ENCODE measurements at places on chromosomes 6 and 20.

GRCh38 chr6:162711376-162711775 lies 16.2 kb downstream of the PRKN start:
- no peak for DNase-seq

DNA sequence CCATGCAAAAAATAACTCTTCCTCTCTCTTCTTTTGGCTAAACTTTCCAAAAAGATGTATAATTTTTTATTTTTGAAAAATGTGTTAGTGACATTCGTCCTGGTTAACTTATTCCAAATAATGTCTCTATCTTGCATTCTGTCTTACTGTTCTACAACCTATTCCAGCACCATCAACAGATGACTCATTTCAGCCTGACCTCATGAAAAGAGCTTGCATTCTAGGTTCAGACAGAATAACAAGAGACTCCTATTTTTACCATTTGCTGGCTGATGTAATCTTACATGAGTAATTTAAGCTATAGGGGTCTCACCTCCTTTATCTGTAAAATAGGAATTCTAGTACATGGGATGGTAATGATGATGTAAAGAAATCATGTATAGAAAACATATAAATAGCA lies 109.0 kb downstream of the FUT9 start:
- DNase-seq: no peak

GRCh38 chr6:45922728-45923351 lies 92.8 kb downstream of the CLIC5 start:
- peak; percentile 66 for DNase-seq

DNA sequence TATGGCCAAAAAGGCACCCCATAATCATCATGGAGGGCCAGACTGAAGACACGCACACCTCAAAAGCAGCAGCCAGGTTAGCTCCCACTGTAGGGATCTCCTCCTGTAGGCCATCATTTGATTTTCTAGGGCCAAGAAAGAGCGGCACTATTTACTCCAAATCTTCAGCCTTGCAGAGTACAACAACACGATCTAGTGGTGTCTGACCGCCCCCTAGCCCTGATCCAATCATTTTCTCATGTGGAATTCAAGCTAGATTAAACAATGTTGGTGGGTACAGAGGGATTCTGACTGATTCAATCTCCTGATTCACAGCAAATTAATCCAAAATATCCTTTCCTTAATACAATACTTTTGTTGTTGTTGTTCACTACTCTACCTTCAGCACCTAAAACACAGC lies 12.5 kb downstream of the GNAS-AS1 start:
- no peak for DNase-seq

DNA sequence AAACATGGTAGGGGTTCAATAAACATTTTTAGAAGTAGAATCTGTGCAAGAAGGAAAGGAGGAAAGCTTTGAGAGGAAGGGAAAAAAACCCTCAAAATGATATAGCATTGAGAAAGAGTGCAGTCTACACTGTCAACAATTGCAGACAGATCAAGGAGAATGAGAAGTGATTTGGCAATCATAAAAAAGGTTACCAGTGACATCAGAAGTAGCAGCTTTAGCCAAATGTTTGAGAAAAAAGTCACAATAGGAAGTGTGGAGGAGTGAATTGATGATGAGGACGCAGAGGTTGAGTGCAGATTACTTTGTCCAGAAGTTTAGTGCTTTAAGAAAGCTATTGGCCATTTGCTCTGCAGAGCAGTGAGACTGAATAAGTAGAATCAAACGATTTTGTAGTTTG lies 155.0 kb downstream of the GJA1 start:
- DNase-seq: no peak

DNA sequence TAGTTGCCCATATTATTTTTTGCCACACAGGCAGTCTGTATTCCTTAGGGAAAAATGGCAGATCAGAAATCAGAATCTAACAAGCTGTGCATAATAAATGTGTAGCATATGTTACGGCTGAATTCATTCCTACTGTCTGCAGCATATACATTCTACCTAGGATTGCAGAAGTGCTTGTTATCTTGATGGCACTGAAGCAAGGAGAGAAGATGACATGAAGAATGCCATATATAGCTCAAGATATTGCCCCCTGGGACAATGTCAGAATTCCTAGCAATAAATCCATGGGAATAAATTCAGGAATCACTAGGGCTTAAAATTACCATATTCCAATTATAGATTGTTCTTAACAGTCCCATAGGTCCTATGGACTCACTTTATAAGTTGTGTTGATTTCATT lies 293.0 kb upstream of the CNR1 start:
- DNase-seq: no peak

- DNase-seq: no peak
Measured at GRCh38 chr6:157030755-157031154, 253.6 kb downstream of the ARID1B start.

DNA sequence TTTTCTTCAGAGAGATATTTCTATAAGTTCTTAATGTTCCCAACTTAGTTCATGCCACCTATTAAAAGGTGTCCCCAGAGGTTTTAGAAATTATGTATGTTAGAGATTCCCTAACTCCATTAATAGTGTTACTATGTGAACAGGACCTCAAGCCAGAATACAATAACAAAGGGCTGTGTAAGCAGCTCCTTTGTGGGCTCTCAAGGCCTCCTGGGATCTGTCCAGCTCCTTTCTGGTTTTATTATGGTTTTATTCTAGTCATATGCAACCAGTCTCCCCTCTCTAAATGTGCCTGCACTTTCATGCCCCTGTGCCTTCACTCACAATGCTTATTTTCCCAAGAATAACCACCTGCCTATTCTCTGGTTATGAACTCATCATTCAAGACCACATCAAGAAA lies 22.7 kb downstream of the NRSN1 start:
- DNase-seq: no peak

DNA sequence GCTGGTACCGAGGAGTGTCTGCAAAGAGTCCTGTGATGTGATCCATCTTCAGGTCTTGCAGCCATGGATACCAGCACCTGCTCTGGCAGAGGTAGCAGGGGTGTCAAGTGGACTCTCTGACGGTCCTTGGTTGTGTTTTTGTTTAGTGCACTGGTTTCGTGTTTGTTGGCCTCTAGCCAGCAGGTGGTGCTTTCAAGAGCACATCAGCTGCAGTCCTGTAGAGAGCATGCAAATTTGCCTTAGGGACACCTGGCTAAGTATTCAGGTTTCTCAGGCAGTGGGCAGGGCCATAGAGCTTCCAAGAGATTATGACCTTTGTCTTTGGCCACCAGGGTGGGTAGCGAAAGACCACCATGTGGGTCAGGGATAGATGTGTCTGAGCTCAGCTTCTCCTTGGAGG lies 14.5 kb upstream of the RGS17 start:
- DNase-seq: no peak

DNA sequence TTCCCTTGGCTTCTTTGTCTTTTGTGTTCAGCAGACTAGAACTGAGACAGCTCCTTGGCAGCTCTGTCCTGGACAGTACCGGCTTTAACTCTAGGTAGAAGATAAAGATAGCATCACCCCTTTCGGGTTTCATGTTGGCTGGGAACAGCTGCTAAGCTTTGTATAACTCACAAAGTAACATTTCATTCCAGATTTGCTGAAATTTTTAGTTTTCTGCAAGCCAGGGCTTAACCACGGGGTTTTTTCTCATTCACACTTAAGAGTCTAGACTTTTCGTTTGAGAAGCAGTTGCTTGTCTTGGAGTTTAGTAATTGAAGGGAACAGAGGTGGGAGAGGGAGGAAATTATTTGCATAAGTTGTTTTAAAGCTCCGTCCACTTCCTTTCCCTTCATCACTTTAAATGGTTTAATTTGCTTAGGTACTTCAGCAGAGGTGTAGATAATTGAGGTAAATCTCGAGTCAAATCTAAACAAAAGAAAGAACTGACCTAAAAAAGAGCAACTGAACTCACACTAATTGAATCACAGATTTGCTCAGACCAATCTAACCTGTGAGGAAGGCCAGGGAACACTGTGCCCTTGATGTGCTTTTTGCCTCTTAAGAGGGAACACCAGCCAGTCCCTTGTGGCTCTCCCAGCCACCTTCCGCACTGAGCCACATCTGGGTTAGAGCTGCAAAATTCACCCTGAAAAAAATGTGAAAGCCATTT lies 48.3 kb downstream of the RREB1 start:
- no peak for DNase-seq

GRCh38 chr6:90444160-90444714 lies 142.6 kb downstream of the MAP3K7 start:
- no peak for DNase-seq

DNA sequence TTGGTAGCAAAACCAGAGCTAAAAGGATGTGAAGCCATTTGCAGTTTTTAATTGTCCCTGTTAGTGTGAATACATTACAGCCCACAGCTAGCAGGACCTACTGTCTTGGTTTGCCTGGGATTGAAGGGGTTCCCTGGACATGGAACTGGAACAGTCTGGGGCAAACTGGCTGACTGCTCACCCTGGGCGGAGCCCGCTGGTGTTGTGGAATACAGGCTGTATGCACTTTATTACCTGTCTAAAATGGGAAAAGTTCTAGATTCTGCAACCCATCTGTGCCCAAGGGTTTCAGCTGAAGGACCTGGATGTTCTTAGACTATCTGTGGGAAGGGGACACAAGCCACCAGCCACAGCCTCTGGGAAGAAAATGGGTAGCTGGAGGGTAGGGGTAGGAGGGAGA lies 12.2 kb upstream of the CDKN1A start:
- no peak for DNase-seq

GRCh38 chr20:51446230-51446629 lies 96.3 kb downstream of the NFATC2 start:
- no peak for DNase-seq

- no peak for DNase-seq
Measured at GRCh38 chr6:113352029-113352801, 504.9 kb upstream of the MARCKS start.

DNA sequence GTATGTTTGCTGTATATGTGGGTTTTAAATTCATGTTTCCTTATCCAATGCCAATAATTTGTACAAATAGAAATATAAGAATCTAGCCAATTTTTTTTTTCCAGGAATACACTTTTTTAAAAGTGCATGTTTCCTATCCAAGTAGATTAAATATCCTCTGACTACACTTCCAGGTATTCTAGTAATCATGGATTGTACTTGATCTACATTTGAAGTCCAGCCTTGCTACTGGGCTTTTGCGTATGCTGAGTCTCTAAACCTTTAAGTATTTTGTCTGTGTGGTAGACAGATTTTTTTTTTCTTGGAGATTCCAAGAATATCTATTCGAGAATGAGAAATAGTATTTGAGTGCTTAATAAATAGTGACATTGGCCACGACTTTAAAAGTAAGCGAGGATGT lies 188.3 kb downstream of the SASH1 start:
- no peak for DNase-seq

DNA sequence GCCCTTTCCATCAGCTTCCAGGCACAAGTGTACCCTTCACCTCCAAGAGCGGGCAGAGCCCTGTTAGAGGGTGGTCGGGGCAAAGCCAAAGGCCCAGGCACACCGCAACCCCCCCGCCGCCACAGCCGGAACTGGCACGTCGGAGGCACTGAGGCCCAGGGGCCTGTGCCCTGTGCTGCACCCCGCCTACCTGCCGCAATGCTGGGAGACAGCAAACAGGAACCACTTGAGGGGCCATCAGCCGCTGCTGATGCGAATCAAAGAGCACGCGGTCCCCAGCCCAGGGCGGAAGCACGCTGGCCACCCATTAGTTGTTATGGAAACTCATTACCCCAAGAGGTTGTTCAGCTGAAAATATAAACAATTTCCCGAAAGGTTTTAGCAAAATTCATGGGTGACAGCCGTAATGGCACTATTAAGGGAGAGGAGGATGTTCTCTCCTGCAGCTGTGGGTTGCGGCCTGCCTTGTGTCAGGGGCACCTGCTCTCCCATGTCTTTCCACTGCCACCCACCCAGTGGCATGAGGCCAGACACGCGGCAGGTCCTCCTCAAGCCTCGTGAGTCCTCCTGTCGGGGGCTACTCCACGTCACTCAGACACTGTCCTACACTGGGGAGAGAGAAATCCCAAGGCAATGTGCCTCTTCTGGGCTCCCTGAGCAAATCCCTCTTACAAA lies 65.3 kb downstream of the EDN3 start:
- no peak for DNase-seq

GRCh38 chr20:53872561-53873229 lies 197.7 kb downstream of the BCAS1 start:
- DNase-seq: peak; percentile 27

DNA sequence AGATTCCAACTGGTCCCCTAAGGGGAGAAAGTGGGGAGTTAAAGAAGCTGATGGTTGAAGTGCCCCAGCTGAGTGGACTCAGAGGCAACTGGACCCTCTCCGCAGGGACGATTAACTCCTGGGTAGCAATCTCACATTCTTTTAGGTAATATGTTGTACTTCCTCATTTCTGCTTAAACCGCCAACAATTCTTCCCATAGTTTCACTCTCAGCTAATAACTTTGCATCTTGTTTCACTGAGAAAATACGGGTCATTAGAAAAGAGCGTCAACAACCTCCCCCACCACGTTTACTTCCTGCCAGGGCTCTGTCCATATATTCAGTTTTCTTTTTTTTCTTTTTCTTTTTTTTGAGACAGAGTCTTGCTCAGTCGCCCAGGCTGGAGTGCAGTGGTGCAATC lies 39.5 kb upstream of the CHD6 start:
- no peak for DNase-seq

DNA sequence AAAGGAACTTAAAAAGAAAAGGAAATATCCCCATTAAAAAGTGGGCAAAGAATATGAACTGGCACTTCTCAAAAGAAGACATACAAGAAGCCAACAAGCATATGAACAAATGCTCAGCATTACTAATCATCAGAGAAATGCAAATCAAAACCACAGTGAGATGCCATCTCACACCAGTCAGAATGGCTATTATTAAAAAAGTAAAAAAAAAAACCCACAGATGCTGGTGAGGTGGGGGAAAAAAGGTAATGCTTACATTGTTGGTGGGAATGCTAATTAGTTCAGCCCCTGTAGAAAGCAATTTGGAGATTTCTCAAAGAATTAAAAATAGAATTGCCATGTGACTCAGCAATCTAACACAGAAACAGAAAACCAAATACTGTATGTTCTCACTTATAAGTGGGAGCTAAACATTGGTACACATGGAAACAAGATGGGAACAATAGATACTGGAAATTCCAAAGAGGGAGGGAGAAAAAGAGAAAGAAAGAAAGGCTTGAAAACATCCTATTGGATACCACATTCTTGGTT lies 437.1 kb downstream of the GRIK2 start:
- no peak for DNase-seq

GRCh38 chr6:11450037-11450436 lies 87.5 kb upstream of the TMEM170B start:
- DNase-seq: no peak

DNA sequence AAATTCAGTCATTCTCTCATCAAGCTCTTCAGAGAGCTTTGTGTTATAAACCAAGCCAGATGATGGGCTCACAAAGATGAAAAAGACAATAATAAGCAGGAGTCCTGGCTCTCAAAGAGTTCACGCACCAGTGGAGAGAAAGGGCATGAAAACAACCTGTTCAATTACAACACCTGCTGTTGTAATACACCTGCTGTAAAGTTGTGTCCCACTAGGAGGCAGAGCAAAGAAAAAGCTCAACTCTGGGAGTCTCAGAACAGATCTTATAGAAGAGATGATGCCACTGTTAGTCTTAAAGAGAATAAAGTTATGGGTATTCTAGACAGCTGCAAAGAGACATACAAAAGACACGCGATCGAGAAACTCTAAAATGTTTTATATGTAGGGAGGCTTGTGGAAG lies 100.6 kb downstream of the DCDC2 start:
- no peak for DNase-seq

GRCh38 chr6:131747821-131748353 lies 37.1 kb upstream of the CTAGE9 start:
- DNase-seq: no peak

Measured in stimulated activated CD4-positive, alpha-beta T cell treated with anti-CD3 and anti-CD28 coated beads, Interleukin-2, amount 100 ng/mL, for 24 hours (primary cell).